Mesenchymal stem cell (in vitro differentiated cells and primary cell): ENCODE measurements at places on chromosomes 1 and 21.
A peak's percentile ranks its signal among the peaks of the same experiment; 100 is the strongest.

DNA sequence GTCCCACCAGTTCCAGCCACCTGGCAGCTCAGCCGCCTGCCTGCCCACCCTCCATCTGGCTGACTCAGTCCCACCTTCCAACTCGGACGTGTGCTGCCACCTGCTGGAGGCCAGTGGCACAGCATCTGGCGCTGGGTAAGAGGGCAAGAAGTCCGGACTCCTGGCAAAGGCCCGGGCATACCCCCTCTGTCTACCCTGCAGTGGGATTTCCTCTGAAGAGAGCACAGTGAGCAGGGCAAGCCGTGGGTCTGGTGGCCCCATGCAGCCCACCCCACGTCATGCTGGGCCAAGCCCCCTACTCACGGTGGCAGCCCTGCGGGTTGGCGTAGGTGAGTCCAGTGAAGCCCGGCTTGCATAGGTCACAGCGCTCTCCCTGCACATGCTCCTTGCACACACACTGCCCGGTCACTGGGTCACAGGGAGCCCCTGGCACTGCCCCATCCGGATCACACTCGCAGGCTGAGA is 24.5 kb downstream of the LAMB3 start:
- peak; percentile 75 for DNase-seq

DNA sequence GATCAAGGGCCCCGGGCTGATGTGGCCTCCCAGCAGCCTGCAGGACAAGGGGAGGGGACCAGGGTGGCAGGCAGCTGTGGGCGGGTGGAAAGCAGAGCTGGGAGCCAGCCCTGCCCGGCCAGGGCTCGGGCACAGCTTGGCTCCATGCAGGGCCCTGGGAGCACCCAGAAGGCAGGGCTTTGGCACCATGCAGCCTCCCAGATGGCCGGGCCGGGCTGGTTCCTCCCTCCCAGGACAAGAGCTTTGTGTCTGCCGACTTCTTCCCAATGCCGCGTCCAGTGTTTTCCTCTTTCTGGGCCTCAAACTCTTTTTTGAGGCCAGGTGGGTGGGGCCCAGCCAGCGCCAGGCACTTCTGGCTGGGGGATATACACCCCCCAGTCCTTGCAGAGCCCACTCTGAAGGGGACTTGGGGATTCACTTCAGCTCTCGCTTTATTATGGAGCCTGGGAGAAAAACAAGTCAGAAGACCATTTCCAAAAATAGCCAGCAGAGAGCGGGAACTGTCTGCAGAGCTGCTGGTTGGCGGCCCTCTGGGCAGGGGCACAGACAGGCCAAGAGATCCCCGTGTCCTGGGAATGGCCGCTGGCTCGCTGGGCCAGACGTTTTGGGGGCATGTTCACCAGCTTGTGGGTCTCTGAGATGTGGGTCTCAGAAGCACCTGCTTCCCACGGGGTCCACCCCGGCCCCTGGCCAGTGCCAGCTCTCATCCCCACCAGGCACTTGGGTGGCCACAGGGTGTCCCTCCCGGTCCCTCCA is 103.8 kb upstream of the ARHGEF16 start:
- no peak for DNase-seq

DNA sequence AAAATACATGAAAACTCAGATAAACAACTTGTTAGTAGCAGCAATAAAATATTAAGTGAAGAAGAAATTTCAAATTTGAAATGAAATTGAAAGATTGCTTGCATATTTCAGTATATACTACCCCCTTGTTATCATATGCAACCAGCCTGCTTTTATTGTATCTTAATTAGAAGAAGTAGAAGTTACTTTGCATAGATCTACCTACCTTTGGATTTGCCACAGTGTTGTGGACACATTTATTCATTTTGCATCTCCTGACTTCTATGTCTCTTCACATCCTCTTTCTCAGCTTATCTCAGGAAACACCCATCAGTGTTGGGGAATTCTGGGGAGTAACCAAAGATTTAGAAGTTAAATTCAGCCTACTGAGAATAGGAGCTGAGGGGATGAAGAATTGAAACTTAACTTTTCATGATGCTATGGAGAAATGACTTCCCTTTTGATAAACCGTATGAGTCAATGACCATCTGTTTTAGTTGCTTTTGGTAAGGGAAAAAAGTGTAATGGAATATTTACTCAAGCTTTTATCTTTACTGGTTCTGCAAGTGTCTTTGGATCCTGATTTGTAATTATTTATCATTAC is 96.9 kb downstream of the RGL1 start:
- DNase-seq: no peak

- peak; percentile 46 for DNase-seq
Observed at GRCh38 chr1:116538544-116538943, 32.3 kb downstream of the CD58 start.

- DNase-seq: peak; percentile 94
Observed at GRCh38 chr1:182391362-182392049, at the start of gene GLUL. Gene GLUL (minus strand): TSS chr1:182391790. CDS start chr1:182388737, 3,053 bp downstream.

DNA sequence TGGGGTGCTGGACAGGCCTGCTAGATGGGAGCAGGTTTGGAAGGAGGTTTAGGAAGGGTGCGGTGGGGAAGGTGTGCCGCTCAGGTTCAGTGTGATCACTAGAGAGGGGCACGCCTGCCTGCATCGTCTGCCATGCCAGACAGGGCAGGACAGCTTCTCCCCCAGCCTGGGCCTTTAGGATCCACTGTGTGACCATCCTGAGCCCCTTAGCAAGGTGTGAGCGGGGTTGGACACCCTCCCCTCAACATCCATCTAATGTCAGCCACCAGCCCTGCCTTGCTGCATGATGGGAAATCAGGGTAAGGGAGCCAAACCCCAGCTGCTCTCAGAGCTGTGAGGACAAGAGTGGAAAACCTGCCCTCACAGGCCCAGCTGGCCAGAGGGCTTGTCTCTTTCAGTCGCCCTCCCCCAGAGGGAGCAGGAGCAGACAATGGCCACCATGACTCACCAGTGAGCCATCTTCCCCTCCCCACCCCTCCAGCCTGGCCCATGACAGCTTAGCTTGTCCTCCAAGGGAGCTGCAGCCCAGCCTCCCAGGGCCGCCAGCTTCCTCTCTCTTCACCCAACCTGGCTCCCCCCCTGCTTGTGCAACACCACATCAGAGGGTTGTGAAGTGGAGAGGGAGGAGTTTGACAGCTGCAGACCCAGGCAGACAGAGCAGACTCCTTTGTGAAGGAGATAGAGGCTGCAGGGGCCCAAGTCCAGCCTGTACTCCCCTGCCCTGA is 37.0 kb downstream of the NUAK2 start:
- peak; percentile 99 for DNase-seq

GRCh38 chr1:79716447-79716846 is 709.9 kb upstream of the ADGRL4 start:
- DNase-seq: no peak

GRCh38 chr1:204511366-204511765 is 4.8 kb upstream of the MDM4 start:
- DNase-seq: no peak

DNA sequence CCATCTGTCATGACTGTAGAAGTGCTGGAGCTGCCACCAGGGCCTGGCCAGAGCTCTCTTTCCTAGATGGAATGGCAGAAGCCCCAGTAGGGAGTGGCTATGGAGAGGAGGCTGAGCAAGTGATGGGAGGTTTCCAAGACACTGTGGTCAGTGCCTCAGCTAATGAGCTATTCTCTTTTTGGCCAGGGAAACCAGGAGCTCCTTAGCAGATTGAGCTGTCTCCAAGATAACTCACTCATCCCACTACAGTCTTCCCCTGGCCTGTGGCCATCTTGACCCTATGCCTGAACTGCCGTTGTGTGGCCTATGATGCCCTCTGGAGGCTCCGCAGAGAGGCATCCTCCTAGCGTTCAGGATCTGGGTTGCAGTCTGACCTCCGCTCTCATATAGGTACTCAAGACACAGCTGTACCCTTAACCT is 60.5 kb downstream of the ERI3 start:
- DNase-seq: no peak

DNA sequence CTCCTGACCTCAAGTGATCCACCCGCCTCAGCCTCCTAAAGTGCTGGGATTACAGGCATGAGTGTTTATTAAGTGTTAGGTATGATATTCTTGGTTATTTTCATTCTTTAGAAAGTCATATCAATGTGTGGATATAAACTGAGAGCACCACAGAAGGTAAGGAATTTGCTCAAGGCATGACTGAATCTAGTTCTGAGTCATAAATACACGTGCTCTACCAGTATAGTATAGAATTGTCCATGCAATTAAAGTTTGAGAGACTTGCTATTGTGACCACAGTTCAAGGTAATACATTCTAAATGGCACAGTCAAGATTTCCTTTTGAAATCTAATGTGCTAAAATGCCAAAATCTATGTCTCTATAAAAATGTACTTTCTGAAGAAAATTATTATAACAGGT is 401.1 kb upstream of the CHRM3 start:
- no peak for DNase-seq

DNA sequence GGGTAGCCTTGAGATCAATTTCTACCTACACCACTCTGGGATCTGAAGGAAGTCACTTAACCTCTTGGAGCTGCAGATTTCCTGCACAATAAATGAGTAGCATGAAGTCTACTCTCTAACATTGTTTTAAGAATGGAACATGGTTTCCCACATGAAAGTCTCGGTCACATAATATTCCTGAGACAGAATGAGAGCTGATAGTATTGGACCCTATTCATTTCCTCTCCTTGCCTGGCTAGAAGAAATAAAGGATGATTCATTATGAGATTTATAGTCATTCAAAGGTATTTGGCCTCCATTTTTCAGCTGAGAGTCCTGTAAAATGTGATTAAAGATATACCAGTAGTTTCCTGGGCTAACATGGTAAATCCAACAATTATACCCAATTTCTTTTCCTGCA is 56.7 kb downstream of the ARHGAP29 start:
- no peak for DNase-seq

- no peak for DNase-seq
Observed at GRCh38 chr1:34306568-34306967, 129.9 kb downstream of the C1orf94 start.

DNA sequence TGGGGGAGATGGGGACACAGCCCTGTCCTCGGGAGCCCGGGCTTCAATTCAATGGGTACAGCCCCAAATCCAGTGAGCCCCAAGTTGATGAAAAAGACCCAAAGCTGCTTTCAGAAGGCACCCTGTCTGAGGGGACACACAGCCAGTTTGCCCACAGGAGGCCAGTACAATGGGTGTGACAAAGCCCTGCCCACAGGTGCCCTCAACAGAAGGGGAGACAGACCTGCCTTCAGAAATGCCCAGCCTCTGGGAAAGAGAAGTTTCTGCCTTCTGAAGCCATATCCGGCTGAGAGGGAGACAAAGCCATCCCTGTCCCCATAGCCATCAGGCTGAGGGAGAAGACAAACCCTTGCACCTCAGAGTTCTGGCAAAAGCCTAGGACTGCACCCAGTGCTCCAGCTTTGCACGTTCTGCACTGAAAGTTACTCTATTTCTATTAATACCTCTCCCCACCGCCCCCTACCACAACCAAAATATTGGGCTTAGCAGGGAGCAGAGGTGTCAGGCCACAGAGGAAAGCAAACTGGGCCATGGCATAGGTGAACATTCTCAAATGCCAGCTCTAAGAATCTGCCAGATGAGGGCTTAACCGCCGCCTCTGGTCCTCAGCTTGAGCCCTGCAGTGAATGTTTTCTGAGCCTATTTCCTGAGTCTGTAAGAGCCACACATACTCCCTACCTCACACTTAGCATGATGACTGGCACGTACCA is 18.0 kb upstream of the PTAFR start:
- no peak for DNase-seq

GRCh38 chr1:162716552-162716951 is 74.0 kb upstream of the HSD17B7 start:
- no peak for DNase-seq

DNA sequence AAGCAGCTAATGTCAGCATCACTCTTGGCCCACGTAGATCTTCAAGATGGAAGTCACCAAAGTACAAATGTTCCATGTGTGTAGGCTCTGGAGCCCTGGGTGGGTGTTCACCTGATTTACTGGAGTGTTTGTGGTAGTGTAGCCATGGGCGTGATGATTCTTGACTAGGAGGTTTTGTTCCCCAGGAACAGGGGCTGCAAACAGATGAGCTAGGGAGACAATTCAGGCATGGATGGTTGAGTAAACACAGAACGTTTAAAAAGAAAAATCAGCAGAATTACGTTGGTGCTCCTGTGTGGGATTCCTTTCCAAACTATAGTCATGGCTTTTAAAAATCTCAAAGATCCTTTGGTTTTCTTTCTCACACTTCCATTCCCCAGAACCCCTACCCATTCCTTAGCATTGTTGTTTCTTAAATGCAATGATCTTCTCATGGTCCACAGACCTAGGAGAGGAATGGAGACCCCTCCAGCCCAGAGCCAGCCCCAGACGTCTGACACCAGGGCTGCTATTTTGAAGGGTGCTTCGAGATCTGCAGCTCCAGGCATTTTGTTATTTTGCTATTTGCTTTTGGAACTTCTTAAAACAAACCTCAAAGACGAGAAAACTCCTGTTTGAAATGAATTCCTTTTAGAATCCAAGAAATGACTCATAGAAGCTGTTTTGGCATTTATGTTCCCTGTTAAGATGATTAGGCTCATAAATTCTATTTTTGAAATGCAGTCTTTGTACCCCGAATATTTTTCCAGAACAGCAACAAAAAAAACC is 115.1 kb downstream of the ETS2 start:
- peak; percentile 40 for DNase-seq

DNA sequence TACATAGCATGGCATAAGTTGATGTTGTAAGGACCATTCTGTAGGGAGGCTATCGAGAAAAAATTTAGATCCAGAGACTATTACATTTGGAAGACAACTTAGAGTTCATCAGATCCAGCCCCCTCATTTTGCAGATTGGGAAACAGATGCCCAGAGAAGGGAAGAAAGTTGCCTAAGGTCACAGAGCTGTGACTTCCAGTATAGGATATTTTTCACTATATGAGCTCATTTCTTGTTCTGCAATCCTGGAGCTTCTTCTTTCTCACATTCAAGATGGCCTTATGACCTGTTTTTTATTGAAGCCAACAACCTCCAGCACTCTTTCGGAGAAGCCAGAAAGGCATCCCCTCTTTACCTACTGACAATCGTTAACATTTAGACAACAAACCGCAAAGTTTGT is 421.8 kb upstream of the PLXNA2 start:
- DNase-seq: no peak

DNA sequence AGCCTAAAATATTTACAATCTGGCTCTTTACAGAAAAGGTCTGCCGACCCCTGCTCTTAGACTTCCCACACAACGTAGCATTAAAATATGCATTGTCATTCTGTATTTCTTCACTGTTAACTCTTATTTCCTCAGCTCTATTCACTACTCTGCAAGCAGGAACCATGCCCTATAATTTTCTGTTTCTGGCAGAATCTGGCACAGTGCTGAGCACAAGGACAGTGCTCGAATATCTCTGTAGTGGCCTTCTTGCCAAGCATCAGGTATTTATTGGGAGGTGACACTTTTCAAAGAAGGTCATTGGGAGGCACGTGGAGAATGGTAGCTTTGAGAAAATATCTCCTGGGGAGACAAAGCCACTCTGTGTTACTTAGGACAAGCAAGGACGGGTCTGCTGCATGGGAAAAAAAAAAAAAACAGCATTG is 77.9 kb downstream of the PSMG1 start:
- DNase-seq: peak; percentile 67

DNA sequence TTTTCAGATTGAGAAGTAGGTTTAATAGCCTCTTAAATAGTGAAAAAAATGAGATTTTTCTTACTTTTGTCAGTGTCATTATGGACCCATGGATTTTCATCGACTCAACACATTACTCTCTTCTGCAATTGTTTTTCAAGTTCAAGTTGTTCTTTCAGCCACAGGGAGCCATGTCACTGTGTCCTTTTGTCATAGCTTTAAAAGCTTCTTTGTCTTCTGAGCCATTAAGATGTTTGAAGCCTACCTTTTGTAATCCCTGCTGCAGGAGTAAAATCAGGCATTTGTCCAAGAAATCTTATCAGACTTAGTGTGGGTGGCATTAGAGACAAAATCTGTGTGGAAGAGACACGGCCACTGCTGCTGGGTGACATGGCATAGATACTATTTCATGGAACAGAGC is 92.8 kb upstream of the ZP4 start:
- no peak for DNase-seq
